ENCODE measurements at places on chromosomes 11 and 22. TPM values are rescaled to one million over a fixed set of nuclear protein-coding genes. Genes with fewer than 3 reads are reported as not detected.

The CALCB gene
- not detected for total RNA-seq

- H3K27ac ChIP-seq, result peak within 1 kb of the TSS; percentile 85
- peak; percentile 89 for DNase-seq
- no peak within 1 kb of the TSS for H3K4me3 ChIP-seq
- no peaks in the 10 kb centered on the region for H3K27me3 ChIP-seq
- peaks cover 22% of the 10 kb centered on the region for H3K4me1 ChIP-seq
- peaks cover 17% of the 10 kb centered on the region for H3K36me3 ChIP-seq
Observed at GRCh38 chr11:62689421-62690183, at the start of gene LRRN4CL. Gene LRRN4CL, minus strand, starts transcription at chr11:62689530. Its CDS starts 1,022 bp downstream, at chr11:62688508.

The SLC16A8 gene
- total RNA-seq, result 1.0 TPM

DNA sequence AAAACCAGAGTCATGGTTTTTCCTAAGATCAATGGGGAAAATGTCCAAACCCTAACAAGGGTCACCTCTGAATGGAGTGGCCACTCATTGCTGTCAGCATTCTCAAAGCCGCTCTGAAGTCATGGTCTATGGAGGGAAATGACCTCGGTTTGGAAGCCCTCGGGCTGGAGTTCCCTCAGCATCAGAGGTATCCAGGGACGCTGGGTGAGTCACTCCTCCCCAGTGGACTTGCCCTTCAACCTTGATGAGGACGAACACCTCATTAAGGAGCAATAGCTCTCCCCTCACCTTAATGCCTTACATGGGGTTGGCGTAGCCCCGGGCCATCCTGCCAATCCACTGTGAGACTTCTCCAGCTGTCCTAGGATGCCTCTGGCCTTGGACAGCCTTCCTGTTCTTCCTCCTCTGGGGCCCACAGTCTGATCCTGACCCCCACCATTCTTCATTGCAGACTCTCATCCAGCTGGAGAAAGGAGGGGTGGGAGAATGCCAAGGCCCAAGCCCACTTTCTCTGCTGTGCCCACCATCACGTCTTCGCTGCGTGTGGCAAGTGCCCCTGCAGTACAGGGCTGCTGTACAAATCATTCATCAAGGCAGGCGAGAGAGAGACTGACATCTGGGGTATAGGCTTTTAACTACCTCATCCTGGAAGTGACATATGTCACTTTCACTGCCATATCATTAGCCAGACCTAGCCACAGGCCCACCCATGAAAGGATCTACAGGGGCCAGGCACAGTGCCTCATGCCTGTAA, 25.4 kb upstream of the MYH9 start:
- H3K36me3 ChIP-seq, result no peaks in the 10 kb centered on the region
- H3K27ac ChIP-seq, result peak overlapping the region; percentile 40
- H3K4me1 ChIP-seq, result peaks cover 10% of the 10 kb centered on the region
- DNase-seq, result peak; percentile 48
- no peak overlapping the region for H3K4me3 ChIP-seq

GRCh38 chr22:50314455-50315288, 7.2 kb upstream of the PLXNB2 start:
- H3K4me1 ChIP-seq, result peaks cover 10% of the 10 kb centered on the region
- H3K36me3 ChIP-seq, result no peaks in the 10 kb centered on the region
- H3K27ac ChIP-seq, result no peak overlapping the region
- DNase-seq, result no peak
- H3K4me3 ChIP-seq, result no peak overlapping the region

DNA sequence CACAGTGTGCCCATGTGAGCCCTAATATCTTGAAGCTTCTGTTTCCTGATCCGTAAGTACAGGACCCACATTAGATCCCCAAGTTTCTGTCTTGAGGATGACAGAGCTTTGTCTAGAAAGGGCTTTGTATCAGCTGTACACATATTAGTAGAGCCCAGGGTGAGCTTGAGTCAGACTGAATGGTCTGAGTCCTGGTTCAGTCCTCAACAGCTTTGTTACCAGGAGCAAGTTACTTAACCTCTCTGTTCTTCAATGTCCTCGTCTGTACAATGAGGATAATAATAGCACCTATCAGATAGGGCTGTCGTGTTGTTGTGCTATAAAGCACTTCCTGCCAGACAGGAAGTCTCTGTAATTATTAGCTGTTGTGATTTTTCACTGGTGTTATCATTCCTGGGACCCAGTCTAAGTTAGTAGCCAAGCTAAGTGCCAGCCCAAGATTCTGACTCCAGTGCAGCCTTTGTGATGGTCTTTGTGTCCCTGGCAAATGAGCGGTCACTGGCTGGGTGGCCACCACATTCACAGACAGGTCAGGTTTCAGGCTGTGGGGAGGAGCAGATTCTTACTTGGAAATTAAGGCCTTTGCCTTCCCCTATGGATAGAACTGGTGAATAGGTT, 6.8 kb downstream of the TOM1 start:
- H3K4me1 ChIP-seq, result peaks cover 21% of the 10 kb centered on the region
- H3K4me3 ChIP-seq, result no peak overlapping the region
- H3K36me3 ChIP-seq, result no peaks in the 10 kb centered on the region
- H3K27me3 ChIP-seq, result no peaks in the 10 kb centered on the region

The MMP13 gene
- total RNA-seq, result not detected

GRCh38 chr22:29936186-29936585, 53.2 kb downstream of the MTMR3 start:
- H3K36me3 ChIP-seq, result no peaks in the 10 kb centered on the region
- H3K27me3 ChIP-seq, result no peaks in the 10 kb centered on the region
- no peak overlapping the region for H3K27ac ChIP-seq
- peaks cover 10% of the 10 kb centered on the region for H3K4me1 ChIP-seq
- DNase-seq, result no peak

- H3K27ac ChIP-seq, result no peak overlapping the region
- DNase-seq, result no peak
- H3K36me3 ChIP-seq, result no peaks in the 10 kb centered on the region
- H3K27me3 ChIP-seq, result peaks cover 3% of the 10 kb centered on the region
Observed at GRCh38 chr11:11491589-11491988, 130.2 kb downstream of the GALNT18 start.

GRCh38 chr11:112812729-112813128, 148.5 kb upstream of the NCAM1 start:
- DNase-seq, result no peak
- H3K27ac ChIP-seq, result no peak overlapping the region
- H3K4me1 ChIP-seq, result no peaks in the 10 kb centered on the region
- H3K27me3 ChIP-seq, result no peaks in the 10 kb centered on the region

- H3K4me3 ChIP-seq, result no peak overlapping the region
- H3K27me3 ChIP-seq, result peaks cover 21% of the 10 kb centered on the region
- no peak for DNase-seq
- H3K4me1 ChIP-seq, result peaks cover 21% of the 10 kb centered on the region
- no peak overlapping the region for H3K27ac ChIP-seq
Observed at GRCh38 chr11:120285256-120285655, 39.8 kb upstream of the TLCD5 start.

The GRM5 gene
- not detected for total RNA-seq

- H3K4me3 ChIP-seq, result no peak overlapping the region
- H3K4me1 ChIP-seq, result no peaks in the 10 kb centered on the region
- peaks cover 8% of the 10 kb centered on the region for H3K27me3 ChIP-seq
- no peaks in the 10 kb centered on the region for H3K36me3 ChIP-seq
Observed at GRCh38 chr22:20656902-20657836, 116.7 kb upstream of the SERPIND1 start.

GRCh38 chr11:109425554-109425953, 3.6 kb downstream of the C11orf87 start:
- H3K36me3 ChIP-seq, result no peaks in the 10 kb centered on the region
- H3K27me3 ChIP-seq, result peaks cover 88% of the 10 kb centered on the region
- DNase-seq, result no peak
- no peak overlapping the region for H3K4me3 ChIP-seq

The WNT11 gene
- 114 TPM for total RNA-seq

DNA sequence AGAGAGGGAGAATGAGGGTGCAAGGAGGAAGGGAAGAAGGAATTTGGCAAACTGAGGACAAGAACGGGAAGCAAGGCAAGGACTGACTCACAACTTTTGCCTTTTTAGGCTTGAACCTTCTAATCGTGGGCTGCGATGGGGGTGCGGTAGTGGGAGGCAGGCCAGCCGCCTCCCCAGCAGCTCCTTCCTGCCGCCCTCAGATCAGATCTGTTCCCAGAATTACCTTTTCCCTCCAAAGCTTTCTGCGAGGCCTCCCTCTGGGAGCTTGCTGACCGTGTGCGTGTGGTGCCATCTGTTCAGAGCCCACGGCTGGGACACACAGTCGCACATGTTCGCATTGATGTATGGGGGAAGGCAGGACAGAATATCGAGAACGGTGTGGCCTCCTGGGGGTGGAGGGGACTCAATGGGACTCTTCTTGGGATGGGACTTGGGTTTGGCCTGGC, 86.9 kb upstream of the PARVA start:
- no peak overlapping the region for H3K4me3 ChIP-seq
- no peak overlapping the region for H3K27ac ChIP-seq
- no peak for DNase-seq
- H3K4me1 ChIP-seq, result no peaks in the 10 kb centered on the region
- H3K27me3 ChIP-seq, result no peaks in the 10 kb centered on the region
- H3K36me3 ChIP-seq, result no peaks in the 10 kb centered on the region

DNA sequence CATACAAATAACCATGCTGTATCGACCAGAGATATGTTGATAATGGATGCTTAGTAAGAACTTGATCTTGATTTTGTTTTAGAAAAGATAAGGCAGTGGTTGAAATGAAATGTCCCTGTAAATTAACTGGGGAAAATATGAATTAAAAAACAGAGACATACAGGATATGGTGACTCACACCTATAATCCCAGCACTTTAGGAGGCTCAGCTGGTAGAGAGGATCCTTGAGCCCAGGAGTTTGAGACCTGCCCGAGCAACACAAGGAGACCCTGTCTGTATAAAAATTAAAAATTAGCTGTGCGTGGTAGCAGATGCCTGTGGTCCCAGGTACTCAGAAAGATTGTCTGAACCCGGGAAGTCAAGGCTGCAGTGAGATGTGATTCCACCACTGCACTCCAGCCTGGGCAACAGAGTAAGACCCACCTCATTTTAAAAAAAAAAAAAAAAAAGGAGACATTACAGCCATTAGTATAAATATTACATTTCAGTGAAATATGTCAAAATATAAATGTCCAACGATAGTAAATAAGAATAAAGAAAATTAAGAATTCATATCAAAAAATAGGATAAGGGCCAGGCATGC, 4.6 kb downstream of the PICALM start:
- H3K4me3 ChIP-seq, result no peak overlapping the region
- no peaks in the 10 kb centered on the region for H3K27me3 ChIP-seq
- H3K4me1 ChIP-seq, result peaks cover 31% of the 10 kb centered on the region
- H3K36me3 ChIP-seq, result no peaks in the 10 kb centered on the region

- H3K36me3 ChIP-seq, result no peaks in the 10 kb centered on the region
- no peak for DNase-seq
- H3K4me1 ChIP-seq, result no peaks in the 10 kb centered on the region
Observed at GRCh38 chr22:26700886-26701285, 43.5 kb downstream of the MIAT start.

The OR2D2 gene
- total RNA-seq, result not detected

The OR8G1 gene
- not detected for total RNA-seq

DNA sequence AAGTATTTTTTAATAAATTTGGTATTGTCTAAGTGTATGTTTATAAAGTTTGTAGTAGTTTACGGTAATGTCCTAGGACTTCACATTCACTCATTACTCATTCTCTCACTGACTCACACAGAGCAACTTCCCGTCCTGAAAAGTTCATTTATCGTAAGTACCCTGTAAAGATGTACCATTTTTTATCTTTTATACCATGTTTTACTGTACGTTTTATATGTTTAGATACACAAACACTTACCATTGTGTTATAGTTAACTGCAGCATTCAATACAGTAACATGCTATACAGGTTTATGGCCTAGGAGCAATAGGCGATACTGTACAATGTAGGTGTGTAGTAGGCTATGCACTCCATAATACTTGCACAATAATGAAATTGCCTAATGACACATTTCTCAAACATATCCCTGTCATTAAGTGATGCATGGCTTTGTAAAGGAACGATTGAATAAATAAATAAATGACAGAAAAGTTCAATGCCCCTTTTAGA, 12.5 kb upstream of the CARD18 start:
- DNase-seq, result peak; percentile 44
- no peaks in the 10 kb centered on the region for H3K36me3 ChIP-seq
- no peak overlapping the region for H3K4me3 ChIP-seq

The PIK3IP1 gene
- total RNA-seq, result 9.8 TPM

The NPTXR gene
- total RNA-seq, result 15.1 TPM

DNA sequence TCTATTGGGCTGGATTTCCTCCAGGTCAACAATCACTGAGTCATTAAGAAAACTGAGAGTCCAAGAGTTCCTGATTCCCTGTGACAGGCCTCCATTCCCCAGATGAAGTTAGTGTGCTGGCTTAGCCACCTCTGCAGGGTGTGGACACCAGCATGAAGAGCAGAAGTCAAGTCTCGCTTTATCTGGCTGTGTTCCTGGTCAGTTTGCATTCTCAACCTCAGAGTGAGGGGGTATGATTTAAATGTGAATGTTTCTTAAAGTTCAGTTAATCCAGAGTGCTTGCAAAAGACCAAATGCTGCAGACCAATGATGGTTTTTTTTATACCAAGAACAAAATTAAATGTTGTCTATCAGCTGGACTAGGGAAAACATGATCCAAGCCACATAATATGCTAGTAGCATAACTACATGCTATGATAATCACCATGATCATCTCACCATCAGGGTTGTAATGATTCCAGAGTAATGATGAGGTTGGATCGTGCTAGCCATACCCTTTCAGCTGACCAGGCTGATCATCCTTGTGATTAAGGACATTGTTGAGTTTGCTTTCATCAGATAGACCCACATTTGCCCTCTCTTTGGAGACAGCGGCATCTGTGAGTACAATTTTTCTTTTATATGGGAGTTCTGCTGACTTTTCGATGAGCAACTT, 145.8 kb upstream of the ARHGAP20 start:
- H3K27me3 ChIP-seq, result no peaks in the 10 kb centered on the region
- DNase-seq, result peak; percentile 38
- no peak overlapping the region for H3K4me3 ChIP-seq
- H3K36me3 ChIP-seq, result no peaks in the 10 kb centered on the region
- H3K27ac ChIP-seq, result no peak overlapping the region
- H3K4me1 ChIP-seq, result no peaks in the 10 kb centered on the region

- H3K27ac ChIP-seq, result peak overlapping the region; percentile 88
- no peak for DNase-seq
- H3K4me3 ChIP-seq, result no peak overlapping the region
- no peaks in the 10 kb centered on the region for H3K27me3 ChIP-seq
- H3K36me3 ChIP-seq, result no peaks in the 10 kb centered on the region
- peaks cover 7% of the 10 kb centered on the region for H3K4me1 ChIP-seq
Observed at GRCh38 chr11:17385926-17386325, 2.5 kb downstream of the KCNJ11 start.

DNA sequence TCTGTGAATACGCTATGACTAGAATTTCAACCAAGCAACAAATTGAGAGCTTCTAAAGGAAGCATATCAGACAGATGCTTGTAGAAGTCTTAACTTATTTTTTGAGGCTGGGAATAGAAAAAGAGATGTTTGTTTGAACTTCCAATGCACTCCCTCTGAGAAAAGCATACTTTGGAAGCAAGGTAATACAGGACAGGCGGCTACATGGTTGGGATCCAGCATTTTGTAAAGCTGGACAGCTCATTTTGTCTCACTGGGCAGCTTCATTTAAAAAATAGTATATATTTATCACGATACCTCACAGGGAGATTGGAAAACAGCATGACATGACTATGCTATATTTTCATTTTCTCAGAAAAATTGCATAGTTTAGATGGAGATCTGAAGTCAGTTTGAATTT, 821.3 kb upstream of the API5 start:
- no peak overlapping the region for H3K27ac ChIP-seq
- H3K4me3 ChIP-seq, result no peak overlapping the region
- no peaks in the 10 kb centered on the region for H3K36me3 ChIP-seq
- H3K4me1 ChIP-seq, result no peaks in the 10 kb centered on the region
- H3K27me3 ChIP-seq, result no peaks in the 10 kb centered on the region

- DNase-seq, result no peak
- H3K36me3 ChIP-seq, result peaks cover 84% of the 10 kb centered on the region
- no peaks in the 10 kb centered on the region for H3K4me1 ChIP-seq
- no peak overlapping the region for H3K4me3 ChIP-seq
Observed at GRCh38 chr11:47480762-47481161, 31.8 kb upstream of the RAPSN start.

Measured in cardiac muscle cell (in vitro differentiated cells and primary cell).